CD4-positive, alpha-beta T cell treated with Interleukin-17A for 1 hour (primary cell): ENCODE measurements at places on chromosomes 2 and 18.

GRCh38 chr2:59791004-59791618 is 762.3 kb downstream of the BCL11A start:
- no peak for DNase-seq

DNA sequence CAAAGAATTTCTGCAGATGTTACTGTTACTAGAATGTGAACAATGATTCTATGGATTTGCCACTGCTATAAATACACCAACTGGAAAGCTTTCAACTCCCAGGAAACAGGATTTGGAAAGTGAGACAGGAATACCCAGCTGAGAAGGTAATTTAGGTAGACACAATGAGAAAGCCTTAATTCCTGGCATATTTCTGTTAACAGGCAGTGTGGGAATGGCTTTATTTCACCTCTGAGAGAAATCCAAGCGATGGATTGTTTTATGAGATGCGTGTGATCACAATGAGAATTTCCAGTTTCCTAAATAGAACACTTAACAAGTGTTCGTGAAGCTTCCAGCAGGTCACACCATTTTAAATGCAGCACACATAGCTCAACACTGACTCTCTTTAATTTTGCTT is 133.0 kb downstream of the SLC8A1 start:
- no peak for DNase-seq

DNA sequence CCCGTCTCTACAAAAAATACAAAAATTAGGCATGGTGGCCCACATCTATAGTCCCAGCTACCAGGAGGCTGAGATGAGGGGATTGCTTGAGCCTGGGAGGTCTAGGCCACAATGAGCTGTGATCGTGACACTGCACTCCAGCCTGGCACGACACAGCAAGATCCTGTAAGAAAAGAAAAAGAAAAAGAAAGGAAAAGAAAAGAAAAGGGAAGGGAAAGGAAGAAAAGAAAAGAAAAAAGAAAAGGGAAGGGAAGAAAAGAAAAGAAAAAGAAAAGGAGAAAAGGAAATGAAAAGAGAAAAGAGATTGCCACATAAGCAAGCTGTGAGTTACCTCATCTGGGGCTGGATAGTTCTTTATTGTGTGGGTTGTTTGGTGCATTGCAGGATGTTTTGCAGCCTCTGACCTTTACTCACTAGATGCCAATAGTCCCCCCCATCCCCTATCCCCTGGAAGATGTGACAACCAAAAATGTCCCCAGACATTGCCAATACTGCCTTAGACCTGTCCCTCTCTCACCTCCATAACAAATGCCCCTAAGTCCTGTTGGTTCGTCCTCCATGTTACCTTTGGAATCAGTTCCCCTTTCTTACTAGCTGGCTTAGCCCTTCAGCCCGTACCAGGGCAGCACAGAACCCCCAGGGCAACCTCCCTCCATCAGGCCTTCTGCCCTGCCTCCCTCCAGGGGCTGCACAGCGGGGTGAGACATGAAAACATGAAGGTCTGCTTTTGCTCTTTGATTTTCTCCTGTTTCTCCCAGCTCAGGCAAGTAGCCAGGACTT is 8.9 kb downstream of the ASPRV1 start:
- no peak for DNase-seq

DNA sequence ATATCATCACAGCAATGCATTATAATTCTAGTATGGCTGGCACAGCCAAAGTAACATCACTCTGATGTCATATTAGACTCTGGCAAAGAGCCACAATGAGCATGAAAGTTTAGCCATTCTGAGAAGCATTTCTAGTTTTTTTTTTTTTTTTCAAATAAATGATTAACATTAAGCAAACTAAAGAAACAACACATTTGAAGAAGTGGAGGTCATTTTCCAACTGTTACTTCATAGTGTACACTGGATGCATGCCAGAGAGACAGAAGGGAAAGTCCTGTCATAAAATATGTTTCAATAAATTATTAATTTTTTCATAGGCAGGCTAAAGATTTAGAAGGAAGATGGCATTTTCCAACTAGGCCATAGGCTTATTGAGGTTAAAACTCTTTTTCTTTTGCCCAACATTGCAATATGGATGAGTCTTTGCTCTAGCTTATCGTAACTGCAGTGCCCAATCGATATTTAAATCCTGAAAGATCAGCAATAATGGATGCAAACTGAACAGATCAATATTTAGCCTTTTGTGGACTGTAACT is 1630.4 kb upstream of the ACVR2A start:
- DNase-seq = no peak
